ENCODE measurements at places on chromosomes 7 and 10.
A peak's percentile ranks its signal among the peaks of the same experiment; 100 is the strongest.

DNA sequence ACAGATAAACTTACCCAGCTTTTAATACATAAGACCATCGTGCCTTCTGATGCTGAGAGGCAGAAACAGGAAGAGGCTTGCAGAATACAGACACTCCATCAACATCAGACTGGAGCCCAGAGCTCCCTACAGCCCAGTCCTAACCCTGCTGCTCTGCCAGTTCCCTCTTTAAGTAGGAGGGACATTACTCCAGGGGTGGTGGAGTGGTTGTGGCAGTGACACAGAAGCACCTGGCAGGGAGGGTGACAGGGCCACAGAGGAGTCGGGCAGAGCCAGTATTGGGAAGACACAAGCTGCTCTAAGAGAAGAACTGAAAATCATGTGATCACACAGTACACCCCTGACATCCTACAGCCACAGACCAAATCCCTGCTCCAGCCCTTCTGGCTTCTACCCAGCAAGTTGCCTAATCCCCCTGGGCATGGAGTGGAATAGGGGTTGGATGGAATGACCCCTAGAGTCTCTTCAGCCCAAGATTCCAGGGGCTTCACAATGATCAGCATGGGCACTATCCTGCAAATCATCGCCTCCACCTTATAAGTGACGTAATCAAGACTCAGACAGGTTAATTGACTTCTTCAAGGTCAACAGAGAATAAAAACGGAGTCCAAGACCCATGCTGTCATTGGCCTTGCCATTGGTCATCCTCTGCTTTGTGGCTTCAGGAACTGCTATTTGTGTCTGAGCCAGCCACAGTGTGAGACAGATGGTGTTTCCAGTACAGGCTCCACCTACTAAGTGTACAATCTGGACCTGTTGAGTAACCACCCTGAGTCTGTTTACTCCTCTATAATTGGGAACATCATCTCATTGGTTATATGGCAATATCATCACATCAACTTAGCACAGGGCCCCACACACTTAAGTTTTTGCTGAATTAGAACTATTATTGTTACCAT, 61.1 kb upstream of the ZMIZ1 start:
- DNase-seq: no peak

GRCh38 chr10:37125921-37126320, 523 bp downstream of the ANKRD30A start:
- no peak for DNase-seq

DNA sequence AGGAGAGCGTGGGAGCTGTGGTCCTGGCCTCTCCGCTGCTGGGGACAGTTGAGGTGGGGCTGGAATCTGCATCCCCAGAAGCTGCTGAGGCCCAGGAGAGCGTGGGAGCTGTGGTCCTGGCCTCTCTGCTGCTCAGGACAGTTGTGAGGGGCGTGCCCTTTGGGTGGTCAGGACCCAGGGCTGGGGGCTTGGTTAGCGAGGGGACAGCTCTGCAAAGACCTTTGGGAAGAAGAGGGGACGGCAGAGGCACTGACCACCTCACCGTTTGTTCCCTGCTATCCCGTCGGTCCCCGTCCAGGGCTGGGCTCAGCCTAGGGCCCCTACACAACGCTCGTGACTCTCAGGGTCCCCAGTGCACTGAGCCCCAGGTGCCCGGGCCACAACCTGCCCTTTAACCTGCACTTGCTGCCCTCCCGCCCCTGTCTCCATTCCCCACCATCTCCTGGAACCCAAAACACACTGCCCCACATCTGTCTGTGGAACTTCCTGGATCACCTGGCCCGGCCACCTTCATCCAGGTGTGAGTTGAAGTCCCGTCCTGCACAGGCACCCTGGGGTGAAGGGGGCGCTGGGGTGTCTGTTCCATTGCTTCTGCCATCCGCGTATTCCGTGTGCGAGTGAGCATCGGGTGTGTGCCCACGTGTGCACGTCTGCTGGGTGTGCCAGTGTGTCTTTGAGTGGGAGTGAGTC, 14.1 kb downstream of the FOXL3 start:
- no peak for DNase-seq

- DNase-seq: no peak
Observed at GRCh38 chr10:91617072-91617609, 15.7 kb downstream of the PPP1R3C start.

DNA sequence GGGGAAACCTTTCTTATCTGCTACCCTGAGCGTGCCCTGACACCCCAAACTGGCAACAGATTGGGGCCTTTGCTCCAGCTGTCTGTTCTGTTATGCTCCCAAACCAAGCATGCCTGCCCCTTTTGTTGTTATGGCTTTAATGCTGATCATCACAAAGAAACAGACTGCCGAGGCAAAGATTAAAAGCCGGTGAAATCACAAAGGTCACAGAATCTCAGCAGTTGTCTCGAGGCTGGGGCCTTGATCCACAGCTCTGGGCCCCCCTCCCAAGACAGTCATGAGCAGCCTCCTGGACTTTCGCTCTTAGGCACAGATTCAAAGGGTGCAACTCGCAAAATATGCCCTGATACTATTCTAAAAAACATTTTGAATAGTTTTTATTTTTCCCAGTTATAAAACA, 65.6 kb downstream of the STRA8 start:
- no peak for DNase-seq

GRCh38 chr10:565676-566075, 123.8 kb downstream of the DIP2C start:
- DNase-seq: no peak

GRCh38 chr10:88999625-89000024, 9.0 kb downstream of the FAS start:
- no peak for DNase-seq

- no peak for DNase-seq
Observed at GRCh38 chr7:151289891-151290290, 41.4 kb upstream of the SMARCD3 start.

DNA sequence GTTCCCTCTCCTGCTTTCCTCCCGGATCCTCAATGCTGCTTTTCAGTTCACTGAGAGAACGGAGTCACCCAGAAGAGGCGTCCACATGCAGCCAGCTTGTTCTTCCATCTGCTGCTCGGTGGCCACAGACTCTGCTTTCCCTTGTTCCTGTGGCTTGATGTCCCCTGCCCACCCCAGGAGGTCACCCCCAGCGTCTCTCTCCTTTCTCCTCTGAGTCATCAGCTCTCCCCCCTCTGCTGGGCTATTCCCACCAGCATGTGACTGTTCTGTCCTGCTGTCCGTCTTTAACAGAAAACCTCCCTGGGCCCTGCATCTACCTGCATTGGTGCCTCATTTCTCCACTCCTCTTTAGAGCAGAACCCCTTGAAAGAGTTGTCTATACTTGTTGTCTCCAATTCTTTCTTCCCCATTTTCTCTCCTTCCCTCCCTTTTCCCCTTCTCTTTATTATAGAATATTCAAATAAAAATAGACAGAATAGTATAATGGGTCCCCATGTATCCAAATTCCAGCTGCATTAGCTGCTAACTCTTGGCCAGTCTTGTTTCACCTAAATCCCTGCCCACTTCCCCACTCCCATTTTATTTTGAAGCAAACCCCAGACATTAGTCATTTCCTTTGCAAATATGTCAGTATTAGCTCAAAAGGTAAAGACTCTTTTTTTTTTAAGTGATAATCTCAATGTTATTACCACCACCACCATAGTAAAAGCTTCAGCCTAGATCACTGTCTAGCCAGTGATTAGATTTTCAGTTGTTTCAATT, 4.1 kb downstream of the ZNF282 start:
- DNase-seq: no peak

- no peak for DNase-seq
Observed at GRCh38 chr10:65802391-65802790, 1123.4 kb upstream of the LRRTM3 start.

DNA sequence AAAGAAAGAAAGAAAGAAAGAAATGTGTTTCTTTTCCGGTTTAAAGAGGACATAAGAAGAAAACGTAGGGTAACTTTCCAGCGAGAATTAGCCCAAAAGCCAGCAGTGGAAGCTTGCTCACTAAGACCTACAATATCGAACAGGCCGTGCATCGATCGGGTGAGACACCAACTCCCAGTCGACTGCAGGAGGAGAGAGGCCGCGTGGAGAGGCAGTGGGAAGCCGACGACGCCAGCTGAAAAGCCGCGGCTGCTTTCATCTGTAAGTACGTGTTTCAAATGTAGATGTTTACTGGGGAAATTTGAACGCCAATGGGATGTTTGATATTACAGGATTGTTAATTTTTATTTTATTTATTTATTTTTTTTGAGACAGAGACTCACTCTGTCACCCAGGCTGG, 28.6 kb upstream of the GIMAP8 start:
- DNase-seq: no peak

DNA sequence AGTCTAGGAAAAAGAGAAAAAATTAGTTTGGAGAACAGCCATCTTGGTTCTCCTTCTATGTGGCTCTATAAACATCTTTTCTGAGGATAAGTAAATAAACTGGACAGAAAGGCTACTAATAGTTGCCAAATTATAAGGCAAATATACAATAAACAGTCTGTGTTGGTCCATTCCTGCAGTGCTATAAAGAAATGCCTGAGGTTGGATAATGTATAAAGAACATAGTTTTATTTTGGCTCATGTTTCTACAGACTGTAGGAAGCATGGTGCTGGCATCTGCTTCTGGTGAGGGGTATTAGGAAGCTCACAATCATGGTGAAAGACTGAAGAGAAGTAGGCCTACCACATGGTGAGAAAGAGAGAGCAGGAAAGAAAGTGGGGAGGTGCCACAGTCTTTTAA, 209.7 kb downstream of the MACC1 start:
- DNase-seq: no peak

GRCh38 chr7:691361-692045, 35.0 kb upstream of the DNAAF5 start:
- DNase-seq: no peak

DNA sequence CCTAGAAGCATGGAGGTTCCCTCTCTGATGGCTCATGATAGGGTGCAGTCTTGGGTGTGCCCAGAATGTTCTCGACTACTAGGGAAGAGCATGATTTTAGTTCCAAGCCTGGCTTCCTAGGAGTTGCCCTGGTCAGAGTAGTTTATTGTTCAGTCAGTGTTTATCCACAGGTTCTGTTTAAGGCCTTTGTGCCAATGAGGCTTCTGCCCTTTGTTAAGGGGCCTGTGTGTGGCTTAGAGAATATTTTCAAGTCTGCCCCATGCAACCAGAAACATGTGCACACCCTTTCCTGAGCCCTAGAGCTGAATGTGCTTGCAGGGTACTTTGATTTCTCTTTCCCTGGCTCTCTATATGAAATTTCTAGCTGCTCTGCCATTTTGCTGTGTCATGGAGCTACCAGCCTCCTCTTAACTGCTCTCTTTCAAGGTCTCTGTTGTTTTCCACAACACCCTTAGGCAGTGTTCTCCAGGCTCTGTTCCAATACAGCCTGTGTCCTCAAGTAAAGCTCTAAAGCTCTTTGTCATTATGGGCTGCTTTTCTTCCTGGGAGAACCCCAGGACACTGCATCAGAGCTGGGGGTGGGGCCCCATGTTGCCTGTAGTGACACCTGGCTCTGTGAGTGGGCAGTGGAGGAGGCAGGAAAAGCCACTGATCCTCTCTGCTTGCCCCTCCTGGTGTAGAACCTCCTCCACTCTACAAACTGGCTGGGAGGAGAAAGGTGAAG, 34.1 kb upstream of the TSPAN33 start:
- DNase-seq: no peak

GRCh38 chr10:18653112-18653511, 1.7 kb upstream of the NSUN6 start:
- DNase-seq: no peak

DNA sequence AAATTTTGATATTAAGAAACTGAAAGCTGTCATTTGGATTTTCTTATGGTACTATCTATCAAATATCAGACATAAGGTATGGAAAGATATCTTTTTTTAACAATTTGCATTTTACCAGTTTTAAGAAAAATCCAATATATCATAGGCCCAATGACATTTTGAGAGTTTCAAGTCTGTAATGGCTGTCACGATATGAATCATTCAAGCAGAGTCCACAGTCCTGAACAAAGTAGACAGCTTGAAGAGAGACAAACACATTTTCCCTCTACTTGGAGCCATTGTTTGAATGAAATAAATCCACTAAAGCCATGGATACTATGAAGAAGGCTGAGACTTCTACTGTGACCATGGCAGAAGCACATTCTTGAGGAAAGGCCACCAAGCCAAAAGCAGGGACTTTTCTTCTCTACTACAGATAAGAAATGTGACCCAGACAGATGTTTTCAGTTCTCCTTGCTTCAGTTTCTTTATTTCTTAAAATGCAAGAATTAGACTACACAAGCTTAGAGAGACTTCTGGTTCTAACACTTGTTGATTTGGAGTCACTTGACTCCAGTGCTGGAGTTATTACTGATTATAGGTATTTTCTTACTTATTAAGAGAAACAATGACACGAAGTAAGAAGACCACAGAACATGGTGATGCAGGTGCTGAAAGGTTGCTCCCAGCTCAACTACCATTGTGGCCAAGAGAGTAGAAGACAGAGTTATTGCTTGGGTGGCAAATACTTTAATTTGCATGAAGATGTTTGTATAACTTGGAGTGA, 429.1 kb downstream of the KIF20B start:
- DNase-seq: peak; percentile 37

DNA sequence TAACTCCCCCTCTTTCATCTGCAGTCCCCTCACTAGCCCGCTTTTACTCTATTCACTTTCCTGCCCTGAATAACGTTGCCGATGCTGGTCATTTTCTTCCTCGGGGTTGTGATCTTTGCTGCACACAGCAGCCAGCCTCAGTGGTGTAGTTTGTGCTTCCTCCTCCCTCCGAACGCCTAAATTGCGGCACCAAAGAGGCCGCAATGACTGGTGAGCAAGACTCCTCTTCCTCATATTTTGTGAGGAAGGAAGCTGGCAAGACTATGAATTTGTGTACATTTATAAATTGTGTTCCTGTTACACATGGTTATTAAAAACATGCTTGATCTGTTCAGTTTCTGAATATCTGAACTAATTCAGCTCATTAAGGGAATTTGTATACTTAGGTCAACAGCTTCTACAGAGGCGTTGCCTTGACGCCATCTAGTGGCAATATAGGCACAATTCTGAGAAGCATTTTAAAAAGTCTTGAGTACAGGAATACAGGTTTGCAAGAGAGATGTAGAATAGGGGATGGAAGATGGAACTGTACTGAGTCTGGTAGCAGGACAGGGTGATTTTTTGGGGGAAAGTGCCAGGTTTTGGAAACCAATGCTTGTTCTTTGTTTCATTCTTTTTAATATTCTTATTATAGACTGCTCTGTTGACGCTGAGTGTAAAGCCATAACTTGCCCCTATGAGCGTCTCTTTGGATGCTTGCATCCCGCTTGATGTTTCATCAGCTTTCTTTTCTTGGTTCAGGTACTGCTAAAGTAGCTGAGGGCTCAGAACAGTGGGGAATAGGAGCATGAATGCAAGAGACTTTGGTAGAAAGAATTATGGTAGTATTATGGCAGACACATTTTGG, 4.1 kb upstream of the TAS2R5 start:
- DNase-seq: peak; percentile 15

GRCh38 chr7:154960063-154960790, 42.7 kb downstream of the PAXIP1 start:
- DNase-seq: no peak

- no peak for DNase-seq
Observed at GRCh38 chr10:12547301-12547771, 198.0 kb downstream of the CAMK1D start.

DNA sequence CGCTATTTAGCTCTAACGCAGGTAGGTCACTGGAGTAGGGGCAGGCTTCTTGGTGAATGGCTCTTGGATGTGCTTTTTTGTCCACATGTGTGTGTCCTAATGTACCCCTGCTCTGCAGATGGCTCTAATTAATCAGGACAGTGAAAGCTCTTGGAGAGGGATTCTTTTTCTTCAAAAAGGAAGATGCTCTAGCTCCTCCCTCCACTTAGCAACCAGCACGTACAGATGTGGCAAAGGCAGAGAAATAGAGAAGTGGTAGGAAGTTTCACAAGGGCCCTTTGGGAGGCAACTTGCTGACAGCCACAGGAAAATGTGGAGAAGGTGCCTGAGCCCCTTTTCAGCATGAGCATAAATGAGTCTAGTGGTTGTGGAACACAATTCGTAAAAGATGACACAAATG, 221.7 kb downstream of the PLXNA4 start:
- no peak for DNase-seq
